ENCODE measurements at places on chromosomes 3 and 15.

- DNase-seq: no peak
Observed at GRCh38 chr3:128702391-128702790, 23.6 kb upstream of the RAB7A start.

DNA sequence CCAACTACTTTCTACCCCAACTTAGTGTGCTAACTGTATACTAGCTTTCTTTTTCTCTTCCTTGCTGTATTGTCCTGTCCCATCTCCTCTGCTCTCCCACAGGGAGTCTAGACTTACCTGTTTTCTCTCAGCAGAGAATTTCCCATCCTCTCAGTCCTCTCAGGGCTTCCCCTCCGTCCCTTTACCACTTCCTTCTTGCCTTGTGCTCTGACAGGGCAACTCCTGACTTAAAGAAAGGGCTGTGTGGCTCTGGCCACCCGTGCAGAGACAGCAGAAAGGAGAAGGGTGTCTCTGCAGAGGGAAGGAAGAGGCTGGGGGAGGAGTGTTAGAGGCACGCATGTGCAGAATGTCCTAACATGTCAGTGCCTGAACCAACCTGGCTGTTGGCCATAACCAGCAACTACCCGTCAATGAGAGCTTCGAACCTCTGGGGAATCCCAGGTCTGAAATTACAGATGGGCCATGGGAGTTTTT is at the start of gene GCSAM:
TSS of gene GCSAM (minus strand) at position 274 of the 474 bp plus-strand sequence. CDS start at position 146, 128 bp downstream.
- DNase-seq: peak; percentile 66

GRCh38 chr3:12442654-12443501 is 41.4 kb upstream of the TSEN2 start:
- no peak for DNase-seq

DNA sequence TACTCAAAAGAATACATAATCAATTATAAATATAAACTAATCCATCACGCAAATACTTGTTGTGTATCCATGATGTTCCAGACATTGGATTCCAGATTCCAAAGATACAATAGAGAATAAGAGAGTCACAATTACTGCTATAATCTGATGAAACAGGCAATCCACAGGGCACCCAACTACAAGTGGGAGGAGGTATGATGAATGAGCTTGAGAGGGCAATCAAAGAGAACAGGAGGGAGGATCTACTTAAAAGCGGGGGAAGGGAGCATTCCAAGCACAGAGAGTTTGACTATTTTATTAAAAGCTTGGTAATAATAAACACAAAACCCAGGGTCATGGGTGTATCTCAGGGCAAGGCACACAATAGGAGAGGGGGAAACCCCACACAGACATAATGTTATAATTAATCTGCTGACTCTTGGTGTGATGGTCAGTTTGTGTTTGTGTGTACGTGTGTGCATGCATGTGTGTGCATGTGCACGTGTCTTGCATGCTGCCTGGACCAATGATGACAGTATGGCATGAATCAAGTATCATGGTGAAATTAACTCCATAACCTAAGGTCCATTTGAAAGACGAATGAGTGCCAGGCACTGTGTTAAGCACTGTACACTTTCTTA is 325.4 kb upstream of the WNT5A start:
- no peak for DNase-seq

DNA sequence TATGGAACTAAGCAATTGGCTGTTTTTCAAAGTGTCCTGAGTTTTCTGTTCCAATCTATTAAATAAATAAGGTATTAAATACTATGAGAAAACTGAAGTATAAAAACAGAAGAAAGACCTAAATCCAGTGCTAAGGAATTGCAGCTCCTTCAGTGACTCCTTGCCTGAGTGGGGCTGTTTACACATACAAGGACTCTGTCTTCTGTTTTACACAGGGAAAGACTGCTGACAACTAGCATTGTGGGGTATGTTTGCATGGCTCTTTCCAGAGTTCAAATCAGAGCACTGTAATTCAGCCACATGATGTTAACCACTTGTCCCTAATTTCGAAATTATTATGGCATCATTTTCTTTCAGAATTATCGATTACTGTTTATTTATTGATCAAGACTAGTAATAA is 31.3 kb upstream of the MEIS2 start:
- DNase-seq: no peak

DNA sequence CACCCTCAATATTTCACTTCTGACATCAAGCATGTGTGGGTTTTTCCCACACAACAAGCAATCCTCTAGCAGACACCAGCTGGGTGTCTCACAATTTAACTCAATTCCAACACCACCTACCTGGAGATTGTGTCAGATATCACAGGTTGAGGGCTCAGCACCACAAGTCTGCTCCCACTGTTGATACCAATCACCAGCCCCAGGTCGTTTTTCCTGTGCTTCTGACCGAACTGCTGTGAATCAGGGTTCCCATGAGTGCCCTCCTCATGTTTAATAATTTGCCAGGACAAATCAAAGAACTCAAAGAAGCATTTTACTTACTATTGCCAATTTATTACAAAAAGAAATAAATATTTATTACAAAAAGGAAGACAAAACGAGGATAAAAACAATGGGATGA is 25.0 kb upstream of the PRR20G start:
- no peak for DNase-seq

DNA sequence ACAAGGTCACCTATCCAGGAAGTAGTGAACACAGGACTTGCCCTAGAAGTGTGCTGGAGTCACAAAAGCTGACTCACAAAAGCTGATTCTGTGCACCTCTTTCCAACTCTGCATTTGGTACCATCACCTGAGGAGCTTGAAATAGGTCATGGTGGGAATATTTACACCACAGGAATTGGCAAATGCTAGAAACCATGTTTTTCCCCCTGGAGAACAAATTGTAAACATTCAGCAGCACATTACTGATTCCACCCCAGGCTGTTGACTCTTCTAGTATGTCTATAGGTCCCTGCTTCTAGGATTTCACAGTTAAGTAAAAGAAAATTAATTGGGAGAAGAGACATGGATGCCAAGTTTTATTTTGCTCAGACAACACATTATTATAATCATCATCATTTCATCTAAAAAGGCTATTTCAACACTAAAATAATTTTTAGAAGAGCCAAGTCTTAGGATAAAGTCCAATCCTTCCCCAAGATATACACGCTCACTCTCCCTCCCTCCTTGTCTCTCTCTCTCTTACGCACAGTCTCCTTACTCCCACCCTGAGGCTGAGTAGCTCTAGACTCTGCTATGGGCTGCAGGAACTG is 24.7 kb downstream of the CACNA2D2 start:
- no peak for DNase-seq

DNA sequence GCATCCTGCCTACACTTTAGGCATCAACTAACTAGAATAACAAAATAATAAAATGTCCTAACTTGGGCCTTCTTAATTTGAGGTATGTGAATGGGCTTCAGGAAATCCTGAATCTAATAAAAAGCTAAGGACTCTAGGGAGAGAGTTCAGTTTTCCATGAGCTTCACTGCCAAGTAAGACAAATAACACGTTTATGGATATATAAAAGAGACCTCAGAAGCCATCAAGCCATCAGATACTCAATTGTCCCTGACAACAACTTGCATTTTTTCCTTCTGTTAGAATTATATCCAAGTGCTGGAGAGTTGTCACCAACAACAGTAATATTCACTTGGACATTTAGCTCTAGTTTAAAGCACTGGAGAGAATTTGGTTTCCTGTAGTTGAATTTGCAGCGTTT is 102.4 kb upstream of the IGSF10 start:
- no peak for DNase-seq

DNA sequence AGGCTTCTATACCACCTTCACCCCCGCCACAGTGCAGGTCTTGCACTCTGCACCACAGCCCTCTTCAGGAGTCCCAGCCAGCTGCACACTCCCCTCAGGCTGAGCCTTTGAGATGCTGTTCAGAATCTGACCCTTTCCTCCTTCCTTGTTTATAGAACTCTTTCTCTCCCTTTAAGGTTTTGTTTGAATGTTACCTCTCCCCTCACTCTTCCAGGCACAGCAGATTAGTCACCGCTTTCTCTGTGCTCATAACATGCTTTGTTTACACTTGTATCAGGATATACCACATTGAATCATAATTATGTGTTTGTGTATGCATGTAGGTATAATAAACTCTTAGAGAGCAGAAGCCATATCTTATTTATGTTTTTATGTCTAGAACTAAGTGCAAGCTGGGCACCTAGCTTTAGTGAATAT is 168.4 kb upstream of the BCL6 start:
- no peak for DNase-seq

DNA sequence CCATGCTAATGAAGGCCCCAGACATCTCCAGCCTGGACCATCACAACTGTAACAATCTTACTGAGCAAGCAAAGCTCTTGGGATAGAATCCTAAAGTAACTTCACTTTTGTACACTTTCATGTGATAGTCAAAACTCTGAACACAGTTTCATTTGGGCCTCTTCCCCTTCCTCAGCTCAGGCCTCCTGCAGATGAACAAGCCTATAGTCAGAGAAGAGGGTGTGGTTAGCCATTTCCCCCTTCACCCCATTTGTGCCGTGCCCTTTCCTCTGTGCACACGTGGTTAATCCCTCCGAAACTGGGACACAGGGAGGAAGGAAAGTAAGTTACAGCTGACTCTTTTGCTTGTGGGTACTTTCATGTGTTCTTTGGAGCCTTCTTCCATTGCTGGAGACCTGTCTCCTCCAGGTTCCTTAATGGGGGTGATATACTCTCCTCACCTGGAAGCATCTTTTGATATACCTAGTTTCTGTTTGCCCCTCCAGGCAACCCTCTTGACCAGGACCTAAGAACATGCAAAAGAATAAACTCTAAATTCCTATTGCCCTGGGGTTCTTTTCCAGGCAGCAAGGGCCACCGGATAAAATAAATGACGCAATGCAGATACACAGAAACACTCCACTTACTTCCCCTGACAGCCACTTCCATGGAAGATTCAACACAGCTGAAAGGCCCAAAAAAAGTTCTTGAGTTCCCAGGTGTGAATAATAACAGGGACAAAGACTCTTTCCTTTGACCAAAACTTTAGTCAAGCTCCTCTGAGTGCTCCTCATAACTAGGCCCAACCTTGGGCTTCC is 29.6 kb upstream of the CSTA start:
- no peak for DNase-seq

DNA sequence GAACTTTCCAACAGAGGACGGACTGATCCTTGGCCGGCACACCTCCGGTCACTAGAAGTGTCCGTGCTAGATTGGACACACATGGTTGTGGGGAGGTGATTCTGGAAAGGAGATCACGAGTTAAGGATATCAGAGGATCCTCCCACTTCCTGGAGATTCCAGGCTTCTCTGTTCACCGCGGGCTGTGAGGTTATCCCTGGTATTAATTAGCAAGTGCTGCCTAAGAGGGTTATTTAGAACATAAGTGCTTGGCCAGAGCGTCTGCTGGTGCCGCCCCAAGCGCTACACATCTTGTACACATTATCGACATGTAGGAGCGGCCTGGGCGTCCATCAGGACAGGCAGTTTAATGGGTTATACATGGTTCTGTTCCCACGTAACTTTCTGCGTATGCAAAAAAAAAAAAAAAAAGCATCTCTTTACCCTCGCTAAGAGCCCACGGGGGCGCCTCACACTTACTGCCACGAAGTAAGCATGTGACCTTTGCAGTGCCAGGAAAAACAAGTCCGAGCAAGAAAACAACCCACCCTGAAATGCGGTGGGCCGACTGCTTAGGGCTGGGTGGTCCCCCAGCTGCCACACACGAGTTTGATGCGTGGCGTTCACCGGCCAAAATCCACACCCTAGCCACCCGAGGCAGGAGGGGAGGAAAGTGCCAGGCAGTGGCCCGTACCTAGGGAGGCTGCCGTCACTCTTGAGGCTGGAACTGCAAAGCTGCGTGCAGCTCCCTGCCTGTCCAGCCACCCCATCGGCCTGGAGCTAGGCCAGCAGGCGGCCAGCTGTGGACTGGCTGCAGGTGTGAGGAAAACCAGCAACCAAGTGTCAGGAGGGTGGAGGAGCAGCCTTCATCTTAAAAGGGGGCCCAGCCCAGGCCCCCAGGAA is 78.0 kb downstream of the CPN2 start:
- no peak for DNase-seq

- no peak for DNase-seq
Observed at GRCh38 chr3:53142986-53143385, 12.8 kb upstream of the RFT1 start.

GRCh38 chr3:41503998-41504623 is 304.8 kb downstream of the CTNNB1 start:
- no peak for DNase-seq

DNA sequence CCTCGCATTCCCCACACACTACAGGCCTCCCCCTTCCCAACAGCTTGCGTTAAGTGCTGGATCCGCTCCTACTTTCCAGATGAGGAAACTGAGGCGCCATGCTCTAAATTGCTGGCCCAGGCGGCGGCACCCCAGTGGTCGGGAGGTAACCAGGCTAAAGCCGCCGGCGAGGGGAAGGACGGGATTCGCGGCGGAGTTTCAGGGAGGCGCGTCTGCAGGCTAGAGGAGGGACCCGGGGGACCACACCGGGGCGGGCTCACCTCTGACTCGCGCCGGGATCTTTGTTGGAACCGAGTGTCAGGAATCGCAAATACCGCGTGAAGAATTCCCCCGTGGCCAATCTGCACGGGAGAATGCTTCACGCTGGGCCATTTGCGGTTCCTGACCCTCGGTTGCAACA is 24.6 kb upstream of the PTPN23 start:
- no peak for DNase-seq

- DNase-seq: peak; percentile 6
Observed at GRCh38 chr15:31393444-31394091, 66.9 kb downstream of the KLF13 start.

GRCh38 chr3:111616417-111617105 is 21.4 kb upstream of the ZBED2 start:
- peak; percentile 67 for DNase-seq

GRCh38 chr3:72634128-72634527 is 214.1 kb downstream of the SHQ1 start:
- no peak for DNase-seq

- no peak for DNase-seq
Observed at GRCh38 chr15:68113751-68114150, 59.6 kb downstream of the PIAS1 start.

- no peak for DNase-seq
Observed at GRCh38 chr3:45785605-45786150, 10.7 kb downstream of the SLC6A20 start.

GRCh38 chr3:30492322-30493192 is 113.8 kb upstream of the TGFBR2 start:
- no peak for DNase-seq

DNA sequence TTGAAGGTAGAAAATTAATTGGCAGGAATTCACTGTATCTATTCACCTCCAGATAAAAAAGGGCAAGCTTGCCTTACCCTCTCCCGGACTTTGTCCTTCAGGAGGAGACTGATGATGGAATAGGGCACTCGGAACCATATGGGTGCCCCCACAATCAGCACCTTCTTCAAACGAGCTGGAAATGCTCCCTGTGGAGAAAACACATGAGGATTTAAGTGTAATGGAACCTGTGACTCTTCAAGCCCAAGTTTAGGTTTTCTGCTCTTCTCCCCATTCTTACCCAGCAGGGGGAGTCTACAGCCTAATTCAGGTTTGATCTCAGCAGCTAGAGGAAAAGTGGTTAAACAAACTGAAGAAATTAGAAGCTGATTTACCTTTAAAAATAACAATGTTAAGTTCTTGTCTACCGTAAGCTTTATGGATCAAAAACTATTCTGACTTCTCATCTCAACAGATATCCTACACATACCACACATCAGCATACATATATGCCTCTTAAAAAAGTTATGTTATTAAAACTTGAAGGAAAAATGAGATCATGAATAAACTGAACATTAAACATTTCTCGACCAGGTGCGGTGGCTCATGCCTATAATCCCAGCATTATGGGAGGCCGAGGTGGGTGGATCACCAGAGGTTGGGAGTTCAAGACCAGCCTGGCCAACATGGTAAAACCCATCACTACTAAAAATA is 57.5 kb upstream of the SIN3A start:
- DNase-seq: peak; percentile 53
